ENCODE measurements at places on chromosomes 13 and 19.

DNA sequence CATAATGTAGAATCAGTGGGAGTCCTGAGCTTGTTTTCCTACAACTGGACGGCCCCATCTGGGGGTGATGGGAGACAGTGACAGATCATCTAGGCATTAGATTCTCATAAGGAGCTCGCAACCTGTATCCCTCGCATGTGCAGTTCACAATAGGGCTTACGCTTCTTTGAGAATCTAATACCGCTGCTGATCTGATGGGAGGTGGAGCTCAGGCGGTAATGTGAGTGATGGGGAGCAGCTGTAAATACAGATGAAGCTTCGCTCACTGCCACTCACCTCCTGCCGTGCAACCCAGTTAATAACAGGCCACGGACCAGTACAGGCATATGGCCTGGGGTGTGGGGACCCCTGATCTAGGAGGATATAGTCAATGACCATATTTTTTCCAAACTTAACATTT is 38.8 kb downstream of the RCBTB1 start:
- DNase-seq: no peak

DNA sequence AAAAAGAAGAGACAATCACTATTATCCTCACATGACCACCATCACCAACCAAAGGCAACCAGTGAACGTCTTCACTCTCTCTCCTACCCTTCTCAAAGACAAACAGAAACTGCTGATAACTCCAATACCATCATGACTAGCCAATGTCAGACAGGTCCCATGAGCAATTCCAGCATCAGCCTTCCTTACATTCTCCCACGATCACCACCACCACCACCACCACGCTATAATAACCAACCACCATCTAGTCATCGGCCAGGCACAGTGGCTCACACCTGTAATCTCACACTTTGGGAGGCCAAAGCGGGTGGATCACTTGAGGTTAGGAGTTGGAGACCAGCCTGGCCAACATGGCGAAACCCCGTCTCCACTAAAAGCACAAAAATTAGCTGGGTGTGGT is 3.9 kb downstream of the MYO1F start:
- DNase-seq: no peak

DNA sequence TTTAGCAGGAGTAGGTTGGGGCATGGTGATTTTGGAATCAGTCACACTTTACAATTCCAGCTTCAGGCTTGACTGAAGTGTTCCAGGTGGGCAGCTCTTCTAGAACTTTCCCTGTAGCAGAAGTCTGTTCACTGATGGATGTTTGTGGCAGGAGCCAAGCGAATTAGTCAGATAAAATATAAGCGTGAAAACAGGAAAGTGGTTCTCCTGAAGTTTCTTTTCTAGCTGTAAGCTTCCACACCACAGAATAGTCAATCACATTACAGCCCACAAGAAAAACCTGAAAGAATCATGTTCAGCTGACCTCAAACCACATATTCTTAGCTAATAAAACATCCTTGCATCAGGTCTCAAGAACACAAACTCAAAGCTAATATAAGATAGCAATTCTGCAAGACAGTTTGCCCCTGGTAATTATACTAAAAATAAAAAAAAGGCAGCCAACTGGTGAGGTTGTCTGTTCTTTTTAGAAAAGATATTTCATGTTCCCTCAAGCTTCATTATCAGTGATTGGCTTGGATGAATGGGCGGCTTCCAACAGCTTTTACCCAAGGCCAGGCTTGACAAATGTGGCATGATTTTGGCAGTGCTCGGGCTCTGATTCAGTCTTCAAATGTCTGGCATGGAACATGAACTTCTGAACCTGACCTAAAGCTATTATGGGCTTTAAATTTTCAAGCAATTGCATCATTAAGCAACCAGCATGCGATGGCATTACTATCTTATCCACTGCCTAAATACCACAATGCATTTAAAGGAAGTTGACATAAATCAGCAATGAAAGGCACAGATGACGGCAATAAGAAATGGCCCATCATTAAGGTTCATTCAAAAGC is 136.8 kb downstream of the DCLK1 start:
- DNase-seq: no peak

GRCh38 chr13:46315491-46316075 is 71.5 kb downstream of the RUBCNL start:
- DNase-seq: no peak
